ENCODE measurements at places on chromosomes 1 and 21.

- DNase-seq, result no peak
Measured at GRCh38 chr1:17347769-17348592, 24.0 kb upstream of the PADI6 start.

- no peak for DNase-seq
Measured at GRCh38 chr21:45379901-45380330, 25.0 kb upstream of the COL18A1 start.

GRCh38 chr1:169681140-169681539 lies 30.3 kb downstream of the SELL start:
- DNase-seq, result no peak

- DNase-seq, result no peak
Measured at GRCh38 chr1:236896716-236897115, 101.6 kb downstream of the MTR start.

DNA sequence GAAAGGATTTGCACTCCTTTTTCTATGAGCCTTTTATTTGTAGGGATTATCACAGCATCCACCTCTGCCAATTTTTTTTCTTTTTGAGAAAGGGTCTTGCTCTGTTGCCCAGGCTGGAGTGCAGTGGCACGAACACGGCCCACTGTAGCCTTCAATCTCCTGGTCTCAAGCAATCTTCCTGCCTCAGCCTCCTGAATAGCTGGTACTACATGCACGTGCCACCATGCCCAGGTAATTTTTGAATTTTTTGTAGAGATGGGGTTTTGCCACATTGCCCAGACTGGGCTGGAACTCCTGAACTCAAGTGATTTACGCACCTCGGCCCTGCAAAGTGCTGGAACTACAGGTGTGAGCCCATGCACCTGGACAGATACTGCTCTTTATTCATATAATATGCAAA lies 2.1 kb downstream of the SAMSN1 start:
- no peak for DNase-seq

- DNase-seq, result no peak
Measured at GRCh38 chr1:109392788-109393616, 4.7 kb downstream of the SORT1 start.

DNA sequence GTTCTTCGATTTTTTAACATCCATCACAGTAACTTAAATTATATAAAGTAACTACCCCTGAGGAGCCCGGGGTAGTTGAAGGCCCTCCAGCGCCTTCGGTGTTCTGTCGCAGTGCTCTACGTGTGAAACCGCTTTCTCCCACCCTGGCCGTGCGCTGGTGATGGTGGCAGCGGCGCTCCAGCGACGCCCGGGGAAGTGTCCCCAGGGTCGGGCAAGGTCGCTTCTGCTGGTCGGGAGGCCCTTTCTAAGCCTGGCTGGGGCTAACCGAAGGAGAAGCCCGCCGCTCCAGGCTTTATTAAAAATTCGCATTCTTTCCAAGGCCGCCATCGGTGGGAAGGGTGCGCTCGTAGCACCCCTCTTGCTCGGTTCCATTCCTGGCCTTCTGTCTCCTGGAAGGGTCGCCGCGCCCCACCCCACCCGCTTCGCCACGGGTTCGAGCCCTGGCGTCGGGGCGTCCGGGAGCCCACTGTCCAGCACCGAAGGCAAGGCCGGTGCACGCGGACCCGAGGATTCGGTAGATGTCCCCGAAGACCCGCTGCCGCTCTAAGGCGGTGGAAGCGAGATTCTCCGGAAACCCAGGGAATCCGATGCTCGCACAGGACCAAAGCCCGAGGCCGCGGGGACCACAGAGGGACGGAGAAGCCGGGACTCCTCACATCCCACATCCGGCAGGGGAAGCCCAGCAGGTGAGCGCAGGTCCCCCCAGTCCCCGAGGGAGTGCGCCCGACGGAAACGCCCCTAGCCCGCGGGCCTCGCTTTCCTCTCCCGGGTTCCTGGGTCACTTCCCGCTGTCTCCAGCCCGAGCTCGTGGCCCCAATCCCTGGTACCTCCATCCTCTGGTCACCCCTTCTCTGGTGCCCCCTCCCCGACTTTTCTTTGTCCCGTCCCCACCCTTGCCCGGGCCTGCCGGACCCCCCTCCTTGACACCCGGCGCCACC lies 685 bp upstream of the RIPPLY3 start:
- no peak for DNase-seq

DNA sequence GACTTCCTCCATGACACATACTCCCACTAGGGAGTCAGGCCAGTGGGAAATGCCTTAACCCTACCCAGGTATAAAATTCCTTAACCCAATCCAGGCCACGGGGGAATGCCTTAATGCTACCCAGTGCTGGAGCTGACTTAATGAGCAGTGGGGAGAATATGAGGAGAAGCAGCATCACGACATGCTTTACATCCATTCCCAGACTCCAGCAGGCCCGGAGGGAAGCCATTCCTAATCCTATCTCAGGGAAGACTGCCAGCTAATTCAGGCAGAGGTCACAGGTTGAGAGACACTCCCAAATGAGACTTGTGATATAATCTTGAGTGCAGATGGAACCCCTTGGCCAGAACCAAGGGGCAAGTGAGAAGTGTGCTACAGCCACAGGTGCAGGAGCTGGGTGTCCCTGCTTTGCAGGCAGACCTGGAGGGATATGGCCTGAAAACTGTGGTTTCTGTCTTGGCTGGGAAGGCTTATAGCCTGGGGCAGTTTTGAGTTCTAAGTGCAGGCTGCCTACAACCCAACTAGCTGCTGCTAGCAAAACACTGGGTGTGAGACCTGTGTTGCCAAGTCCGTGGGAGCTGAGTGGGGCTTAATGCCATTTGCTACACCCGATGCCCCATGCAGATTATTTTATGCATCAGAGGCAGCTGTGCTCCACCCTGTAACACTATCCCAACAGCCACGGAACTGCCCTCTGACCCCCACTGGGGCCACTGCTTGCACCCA lies 45.1 kb upstream of the GUCA2A start:
- no peak for DNase-seq

GRCh38 chr21:18370301-18370700 lies 33.3 kb downstream of the TMPRSS15 start:
- no peak for DNase-seq

- DNase-seq, result no peak
Measured at GRCh38 chr1:2415801-2416208, 3.4 kb upstream of the PEX10 start.

GRCh38 chr1:207892764-207893163 lies 18.2 kb downstream of the CD34 start:
- no peak for DNase-seq

GRCh38 chr21:42395302-42395701 lies 550 bp downstream of the TMPRSS3 start:
- DNase-seq, result no peak

- no peak for DNase-seq
Measured at GRCh38 chr1:59375321-59376220, 78.7 kb downstream of the FGGY start.

- DNase-seq, result no peak
Measured at GRCh38 chr1:28971980-28972771, 57.8 kb downstream of the EPB41 start.

DNA sequence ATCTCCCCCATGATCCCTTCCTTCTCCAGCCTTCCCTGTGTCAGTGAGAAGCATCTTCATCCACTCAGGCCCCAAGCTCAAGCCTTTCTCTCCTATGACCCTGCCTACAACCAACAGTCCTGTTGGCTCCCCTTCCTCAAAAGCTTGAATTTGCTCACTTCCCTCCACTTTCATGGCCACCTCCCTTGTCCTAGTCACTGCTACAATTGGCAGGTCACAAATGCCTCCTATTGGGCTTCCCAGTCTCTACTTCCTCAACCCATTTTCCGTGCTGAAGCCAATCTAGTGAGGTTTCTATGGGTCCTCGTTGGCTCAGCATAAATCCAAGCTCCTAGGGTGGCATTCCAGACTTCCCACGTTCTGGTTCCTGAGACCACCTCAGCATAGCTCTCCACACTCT lies 40.2 kb upstream of the SLC6A9 start:
- no peak for DNase-seq

GRCh38 chr1:205069371-205070125 lies 14.7 kb downstream of the TMEM81 start:
- DNase-seq, result no peak

GRCh38 chr1:71364236-71364635 lies 283.4 kb upstream of the ZRANB2 start:
- no peak for DNase-seq

GRCh38 chr1:203789966-203790365 lies 5.5 kb upstream of the ZBED6 start:
- no peak for DNase-seq

DNA sequence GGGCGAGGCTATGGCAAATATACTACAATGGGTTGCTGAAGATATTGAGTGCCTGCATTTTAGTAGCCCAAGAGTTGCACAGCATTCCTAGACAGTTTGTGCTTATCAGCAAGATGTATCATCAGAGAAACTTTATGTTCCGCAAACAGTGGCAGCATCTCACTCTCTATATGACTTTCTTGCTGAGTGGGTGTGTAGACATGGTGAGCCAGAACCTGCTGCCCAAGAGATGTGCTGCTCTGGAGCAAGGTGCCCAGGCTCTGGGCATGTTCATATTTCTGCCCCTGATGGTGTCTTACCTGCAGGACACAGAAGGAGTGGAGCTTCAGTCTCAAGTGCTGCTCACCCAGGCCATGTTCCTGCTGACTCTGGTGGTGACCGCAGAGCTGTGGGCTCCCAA lies 8.2 kb upstream of the RGSL1 start:
- DNase-seq, result no peak

DNA sequence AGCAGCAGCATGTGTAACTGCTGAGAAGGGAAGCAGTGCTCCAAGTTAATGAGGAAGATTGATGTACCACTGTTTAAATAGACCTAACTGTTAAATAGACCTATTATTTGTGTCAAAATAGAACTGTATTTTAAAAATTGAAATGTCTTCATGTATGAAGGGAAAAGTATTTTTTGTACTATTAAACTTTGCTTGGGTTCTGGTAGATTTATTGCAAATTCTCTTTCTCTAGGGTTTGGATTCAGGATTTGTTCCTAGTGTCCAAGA lies 128.3 kb downstream of the OSBPL9 start:
- no peak for DNase-seq

GRCh38 chr1:223308136-223308535 lies 55.8 kb downstream of the SUSD4 start:
- DNase-seq, result no peak

DNA sequence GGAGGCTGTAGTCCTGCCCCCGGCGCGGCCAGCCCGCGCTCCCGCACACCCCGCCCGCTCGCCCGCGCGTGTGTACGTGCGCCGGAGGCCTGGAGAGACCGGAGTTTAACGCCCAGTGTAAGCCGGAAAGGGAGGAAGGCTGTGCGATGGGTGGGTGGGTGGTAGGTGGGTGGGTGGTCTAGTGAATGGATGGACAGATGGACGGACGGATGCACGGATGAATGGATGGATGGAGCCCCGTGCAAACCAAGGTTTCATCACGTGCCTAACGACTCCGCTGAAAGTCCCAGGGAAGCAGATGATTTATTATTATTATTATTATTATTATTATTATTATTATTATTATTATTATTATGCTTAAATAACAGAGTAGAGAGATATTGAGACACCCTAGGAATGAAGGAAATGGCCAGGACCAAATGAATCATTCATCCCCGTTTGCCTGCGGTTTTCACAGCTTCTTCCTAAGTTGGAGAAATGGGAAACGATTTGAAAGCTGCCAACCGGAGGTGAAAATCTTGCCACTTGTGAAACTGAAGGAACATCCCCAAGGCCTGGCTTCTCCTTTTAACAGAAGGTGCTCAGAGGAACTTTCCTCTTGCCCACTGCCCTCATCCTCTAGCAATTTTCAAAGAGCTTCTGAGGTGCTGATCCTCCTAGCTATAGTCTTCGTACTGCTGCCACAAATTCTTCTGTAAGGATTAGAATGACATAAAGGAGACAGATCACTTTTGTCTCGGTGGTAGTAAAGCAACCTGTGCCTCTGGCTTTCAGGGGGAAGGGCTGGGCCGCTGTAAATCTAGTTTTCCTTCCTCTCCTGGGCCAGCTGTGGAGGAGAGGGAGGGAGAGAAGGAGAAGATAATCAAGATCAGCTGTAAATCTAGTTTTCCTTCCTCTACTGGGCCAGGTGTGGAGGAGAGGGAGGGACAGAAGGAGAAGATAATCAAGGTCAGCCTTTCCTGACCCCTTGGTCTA lies 648 bp upstream of the RGS7 start:
- no peak for DNase-seq

DNA sequence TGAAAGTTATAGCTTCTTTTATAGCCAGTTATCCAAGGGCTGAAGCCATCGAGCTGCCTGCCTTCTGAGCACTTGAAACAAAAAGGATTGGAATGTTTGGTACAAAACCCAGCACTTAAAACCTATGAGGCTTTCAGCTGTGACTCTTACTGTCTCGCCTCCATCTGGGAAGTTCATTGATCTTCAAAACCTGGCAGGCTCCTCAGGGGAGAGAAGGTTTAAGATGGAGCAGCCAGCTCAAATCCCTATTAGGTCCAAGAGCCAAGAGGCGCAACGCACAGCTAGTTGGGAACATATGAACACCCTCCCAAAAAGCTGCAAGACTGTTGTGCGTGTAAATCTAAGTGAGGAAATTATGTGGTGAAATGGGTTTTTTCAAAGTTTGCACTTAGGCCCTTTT lies 33.4 kb downstream of the BACE2 start:
- no peak for DNase-seq

DNA sequence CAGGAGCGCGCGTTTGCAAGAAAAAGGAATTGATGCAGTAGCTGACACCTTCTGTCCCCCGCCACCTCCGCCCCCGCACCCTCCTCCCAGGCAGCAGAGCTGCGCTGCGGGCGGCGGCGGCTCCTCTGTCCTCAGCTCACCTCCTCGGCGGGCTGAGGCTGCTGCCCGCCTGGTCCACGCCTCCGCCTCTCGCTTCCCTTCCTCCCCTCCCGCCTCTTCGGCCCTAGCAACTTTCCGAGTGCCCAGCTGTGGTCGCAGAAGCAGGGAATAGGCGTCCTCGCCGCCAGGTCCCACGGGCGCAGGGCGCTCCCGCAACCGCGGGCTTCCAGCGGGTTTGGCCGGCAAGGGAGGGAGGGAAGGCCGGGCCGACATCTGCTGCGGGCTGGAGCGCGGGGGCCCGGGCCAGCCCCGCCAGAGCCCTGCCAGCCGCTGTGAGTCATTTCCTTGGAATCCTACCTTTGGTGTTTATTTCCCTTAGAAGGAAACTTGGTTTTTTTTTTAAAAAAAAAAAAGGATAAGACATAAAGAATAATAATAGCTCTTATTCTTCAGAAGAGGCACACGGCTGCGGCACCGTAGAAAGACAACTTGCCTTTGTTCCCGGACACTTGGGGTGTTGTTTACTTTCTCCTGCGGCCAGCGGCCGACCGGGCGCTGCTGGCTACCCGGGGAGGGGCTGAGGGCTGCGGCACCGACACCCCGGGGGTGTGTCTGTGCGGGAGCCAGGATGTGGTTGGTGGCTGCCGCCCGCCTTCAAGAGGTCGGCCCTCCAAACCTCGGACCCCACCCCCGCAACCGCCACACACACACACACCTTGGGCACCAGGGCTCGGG lies 1.1 kb downstream of the SERTAD4 start:
- DNase-seq, result no peak

Measured in T-helper 17 cell (primary cell).